Posterior vena cava (tissue), 2 donors: ENCODE measurements at places on chromosomes 16 and 17. TPM values are rescaled to one million over a fixed set of nuclear protein-coding genes. Genes with fewer than 3 reads are reported as not detected.

Gene PRR35
- total RNA-seq = not detected

Gene PSMB10
- total RNA-seq = 31.8 TPM

Gene TNK1
- 1.8 TPM for total RNA-seq

Gene LPO
- not detected for total RNA-seq

Gene HBA2
- 2,679 TPM for total RNA-seq

Gene KAT7
- 58.1 TPM for total RNA-seq

Gene JPH3
- 1.8 TPM for total RNA-seq

Gene ZNF821
- total RNA-seq = 6.1 TPM

Gene TBC1D3
- not detected for total RNA-seq

Gene TMEM238L
- not detected for total RNA-seq

Gene TBC1D3D
- total RNA-seq = 0.95 TPM

Gene KRTAP9-2
- not detected for total RNA-seq

Gene KRTAP4-9
- not detected for total RNA-seq

Gene FLYWCH2
- total RNA-seq = 16.0 TPM

Gene OTOA
- 0.33 TPM for total RNA-seq
